Pancreas (tissue), 10 donors: ENCODE measurements at places on chromosomes 4 and X.

GRCh38 chr4:13496605-13497004 lies 12.5 kb upstream of the RAB28 start:
- H3K36me3 ChIP-seq: no peaks in the 10 kb centered on the region
- H3K27ac ChIP-seq: no peak overlapping the region
- H3K4me1 ChIP-seq: no peaks in the 10 kb centered on the region
- H3K4me3 ChIP-seq: no peak overlapping the region
- H3K27me3 ChIP-seq: no peaks in the 10 kb centered on the region

DNA sequence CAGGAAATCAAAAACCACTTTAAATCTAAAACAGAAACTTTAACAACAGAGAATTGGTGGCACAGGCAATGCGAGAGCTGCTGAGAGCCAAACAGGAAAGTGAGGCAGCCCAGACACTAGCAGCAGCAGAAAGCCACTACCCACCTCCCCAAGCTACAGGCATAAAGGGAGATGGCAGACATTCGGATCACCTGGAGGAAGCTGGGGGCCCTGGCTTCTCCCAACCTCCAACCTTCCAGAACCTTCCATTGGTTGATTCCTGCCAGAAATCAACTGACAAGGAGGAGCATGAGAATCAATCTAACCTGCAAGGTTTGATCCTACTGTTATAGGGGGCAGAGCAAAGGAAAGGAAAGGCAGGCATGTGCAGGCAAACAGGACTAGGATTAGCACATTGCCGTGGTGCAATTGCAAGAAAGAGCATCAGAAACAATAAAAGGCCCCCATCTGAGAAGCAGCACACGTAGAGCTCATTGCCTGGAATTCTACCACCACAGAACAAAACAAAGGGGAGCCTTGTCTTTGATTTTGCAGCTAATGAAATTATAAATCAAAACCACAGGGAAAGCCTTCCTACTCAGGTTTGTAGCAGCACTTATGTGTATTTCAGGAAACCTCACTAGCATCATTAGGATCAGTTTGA lies 427.3 kb upstream of the RASGEF1B start:
- no peaks in the 10 kb centered on the region for H3K4me1 ChIP-seq
- H3K27me3 ChIP-seq: no peaks in the 10 kb centered on the region
- H3K4me3 ChIP-seq: no peak overlapping the region
- no peak for DNase-seq
- H3K27ac ChIP-seq: no peak overlapping the region

- H3K36me3 ChIP-seq: no peaks in the 10 kb centered on the region
- H3K4me1 ChIP-seq: no peaks in the 10 kb centered on the region
- no peak overlapping the region for H3K27ac ChIP-seq
- no peak for DNase-seq
- H3K4me3 ChIP-seq: no peak overlapping the region
Measured at GRCh38 chr4:184375027-184375426, 99.3 kb downstream of the IRF2 start.

- H3K4me1 ChIP-seq: no peaks in the 10 kb centered on the region
- DNase-seq: no peak
- H3K36me3 ChIP-seq: no peaks in the 10 kb centered on the region
Measured at GRCh38 chr4:125734504-125734903, 419.7 kb downstream of the FAT4 start.

- DNase-seq: no peak
- H3K27ac ChIP-seq: no peak overlapping the region
- no peaks in the 10 kb centered on the region for H3K27me3 ChIP-seq
- H3K36me3 ChIP-seq: no peaks in the 10 kb centered on the region
Measured at GRCh38 chr4:140078366-140078765, 75.6 kb downstream of the MAML3 start.

DNA sequence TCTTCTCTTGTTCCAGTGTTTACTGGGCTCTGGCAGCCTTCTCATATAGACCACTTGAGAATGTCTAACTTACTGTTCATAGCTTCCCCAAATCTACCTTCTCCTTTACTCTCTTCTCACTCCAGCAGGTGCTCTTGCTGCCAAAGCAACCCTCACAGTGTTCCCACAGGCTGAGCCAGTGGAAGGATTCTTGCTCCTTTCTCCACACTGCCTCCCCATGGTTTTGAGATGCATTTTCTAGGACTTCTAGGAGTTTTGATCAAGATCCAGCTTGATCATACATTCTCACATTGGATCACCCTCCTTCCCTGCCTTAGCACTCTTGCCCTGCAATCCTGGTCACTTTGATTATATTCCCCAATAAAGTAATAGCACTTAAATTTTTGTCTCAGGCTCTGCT lies 230.8 kb downstream of the TMEM47 start:
- H3K4me1 ChIP-seq: no peaks in the 10 kb centered on the region
- no peaks in the 10 kb centered on the region for H3K36me3 ChIP-seq
- no peak overlapping the region for H3K4me3 ChIP-seq
- H3K27ac ChIP-seq: no peak overlapping the region
- no peak for DNase-seq
